ENCODE measurements at places on chromosomes 7 and 10.

DNA sequence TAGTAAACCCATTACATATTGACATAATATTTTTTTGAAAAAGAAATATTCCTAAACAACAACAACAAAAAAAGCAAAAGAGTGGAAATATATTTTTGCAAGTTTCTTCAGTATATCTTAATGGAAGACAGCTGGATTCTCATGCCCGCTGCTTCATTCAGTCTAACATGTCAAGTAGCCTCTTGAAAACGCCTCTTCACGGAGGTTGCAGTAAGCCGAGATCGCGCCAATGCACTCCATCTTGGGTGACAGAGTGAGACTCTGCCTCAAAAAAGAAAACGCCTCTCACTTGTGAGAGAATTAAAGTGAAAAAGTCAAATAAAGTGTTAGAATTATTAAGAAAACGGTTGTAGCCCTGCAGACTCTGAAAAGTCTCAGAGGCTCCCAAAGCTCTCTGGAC lies 1.3 kb downstream of the CUTC start:
- no peak for DNase-seq

- DNase-seq, result peak; percentile 61
Measured at GRCh38 chr7:45001138-45001694, 1.2 kb downstream of the CCM2 start.

GRCh38 chr7:41870461-41871138 lies 167.7 kb upstream of the INHBA start:
- DNase-seq, result peak; percentile 37

DNA sequence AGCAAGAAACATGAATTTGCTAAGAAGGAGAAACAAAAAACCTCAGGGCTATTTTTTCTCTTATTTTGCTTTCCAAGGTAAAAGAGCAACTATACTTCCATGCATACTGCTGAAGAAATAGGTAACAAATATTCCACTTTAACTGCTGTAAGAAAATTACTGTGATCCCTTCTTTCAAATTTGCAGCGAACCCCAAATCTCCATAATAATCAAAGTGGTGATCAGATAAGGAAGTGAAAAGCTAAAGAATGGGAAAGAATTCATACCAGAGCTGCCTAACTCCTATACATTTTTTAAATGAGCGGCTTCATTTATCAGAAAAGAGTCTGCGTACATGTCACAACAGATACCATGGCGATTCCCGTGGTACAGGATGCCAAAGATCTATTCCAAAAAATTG lies 7.2 kb downstream of the SGCE start:
- no peak for DNase-seq

DNA sequence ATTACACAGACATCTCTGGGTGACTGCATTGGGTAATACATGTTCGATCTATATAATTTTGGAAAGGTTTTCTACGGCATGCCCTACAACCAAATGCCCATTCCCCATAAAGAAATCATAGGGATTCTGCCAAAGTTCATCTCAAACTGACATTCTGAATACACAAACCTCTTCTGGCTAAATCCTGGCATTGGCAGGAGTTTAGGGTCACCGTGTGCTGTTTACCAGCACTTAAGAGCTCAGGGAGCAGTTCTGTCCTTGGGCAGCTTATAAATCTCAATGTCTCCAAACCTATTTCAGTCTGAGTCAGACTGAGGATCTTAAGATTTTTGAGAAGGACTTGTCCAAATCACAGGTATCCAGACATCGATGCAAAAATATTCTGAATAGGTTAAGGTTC lies 809.6 kb upstream of the LRRN3 start:
- no peak for DNase-seq

DNA sequence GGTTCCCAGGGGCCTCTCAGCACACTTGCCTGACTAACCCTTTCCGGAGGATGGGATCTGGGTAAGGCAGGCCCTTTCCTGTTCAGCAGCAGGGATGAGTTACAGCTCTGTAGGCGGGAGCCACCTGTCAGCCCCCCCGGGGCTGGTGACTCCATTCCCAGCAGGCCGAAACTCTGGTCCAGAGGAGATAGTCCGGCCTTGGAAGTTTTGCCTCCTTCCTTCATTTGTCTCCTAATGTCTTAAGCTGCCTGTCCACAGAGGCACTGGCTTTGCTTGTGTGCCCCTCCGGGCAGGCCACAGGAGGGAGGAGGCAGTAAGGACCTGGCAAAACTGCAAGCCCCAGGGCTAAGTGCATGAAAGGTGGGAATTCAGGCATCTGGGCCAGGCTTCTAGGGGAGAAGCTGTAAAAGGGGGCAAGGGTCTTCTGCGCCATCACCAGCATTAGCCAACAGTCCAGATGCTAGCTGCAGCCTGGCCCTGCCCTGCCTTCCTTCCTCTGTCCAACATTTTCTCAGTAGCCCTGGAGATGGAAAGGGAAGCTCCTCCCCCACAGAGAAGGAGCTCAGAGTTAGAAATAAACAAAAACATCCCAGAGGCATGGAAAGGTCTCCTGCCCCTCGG lies 1.2 kb downstream of the ADIRF start:
- no peak for DNase-seq

DNA sequence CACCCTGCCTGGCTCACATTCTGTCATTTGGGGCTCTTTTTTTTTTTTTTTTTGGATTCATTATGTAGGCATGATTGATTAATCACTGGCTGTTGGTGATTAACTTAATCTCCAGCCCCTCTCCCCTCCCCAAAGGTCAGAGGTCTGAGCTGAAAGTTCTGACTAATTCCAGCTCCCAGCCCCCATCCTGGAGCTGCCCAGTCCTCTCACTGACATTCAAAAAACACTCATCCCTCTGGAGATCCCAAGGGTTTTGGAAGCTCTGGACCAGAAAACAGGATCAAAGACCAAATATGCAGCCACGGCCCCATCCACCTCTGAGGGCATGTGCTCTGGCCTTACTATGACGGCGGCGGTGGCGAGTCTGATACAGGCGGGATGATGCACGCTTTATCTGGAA lies 53.8 kb downstream of the RBM17 start:
- DNase-seq, result no peak

- no peak for DNase-seq
Measured at GRCh38 chr10:104309980-104310978, 28.0 kb downstream of the ITPRIP start.

DNA sequence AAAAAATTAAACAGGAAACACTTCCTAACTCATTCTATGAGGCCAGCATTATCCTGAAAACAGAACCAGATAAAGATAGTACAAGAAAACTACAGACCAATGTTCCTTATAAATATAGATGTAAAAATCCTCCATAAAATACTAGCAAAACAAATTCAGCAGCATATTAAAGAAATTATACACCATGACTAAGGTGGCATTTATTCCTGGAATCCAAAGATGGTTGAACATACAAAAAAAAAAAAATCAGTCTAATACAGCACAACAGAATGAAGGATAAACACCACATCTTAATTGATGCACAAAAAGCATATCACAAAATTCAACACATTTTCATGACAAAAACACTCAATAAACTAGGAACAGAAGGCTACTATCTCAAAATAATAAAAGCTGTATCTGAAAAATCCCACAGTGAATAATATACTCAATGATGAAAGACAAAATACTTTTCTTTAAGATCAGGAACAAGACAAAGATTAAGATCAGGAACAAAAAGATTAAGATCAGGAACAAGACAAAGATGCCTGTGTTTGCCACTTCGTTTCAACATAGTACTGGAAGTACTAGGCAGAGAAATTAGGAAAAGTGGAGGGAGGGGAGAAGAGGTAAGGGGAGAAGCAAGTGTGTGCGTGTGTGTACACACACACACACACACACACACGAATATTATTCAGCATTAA lies 95.6 kb downstream of the SNX13 start:
- no peak for DNase-seq

GRCh38 chr10:114917459-114917858 lies 20.5 kb upstream of the TRUB1 start:
- DNase-seq, result no peak

DNA sequence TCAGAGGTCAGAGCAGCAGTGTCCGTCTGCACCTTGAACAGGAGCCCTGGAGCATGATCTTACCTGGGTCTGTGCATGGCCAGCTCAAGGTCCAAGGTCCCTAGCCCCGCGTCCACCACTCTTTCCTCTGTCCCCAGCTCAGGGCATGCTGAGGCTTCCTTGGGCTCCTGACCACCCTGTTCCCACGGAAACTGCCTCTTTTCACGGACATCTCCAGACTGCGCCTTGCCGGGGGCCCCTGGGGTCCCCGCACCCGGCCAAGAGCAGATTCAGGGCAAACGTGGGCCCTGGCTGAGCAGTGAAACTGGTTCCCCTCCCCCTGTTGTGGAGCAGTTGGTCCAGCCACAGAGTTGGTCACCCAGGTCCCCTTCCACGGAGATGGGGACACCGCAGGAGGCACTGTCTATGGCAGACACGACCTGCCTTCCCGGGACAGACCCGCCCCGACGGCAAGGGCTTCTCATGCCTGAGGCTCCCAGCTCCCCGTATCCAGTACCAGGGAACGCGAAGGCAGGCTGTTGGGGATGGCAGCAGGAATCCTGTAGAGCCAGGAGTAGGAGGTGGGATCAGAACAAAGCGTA lies 217.4 kb upstream of the PPP2R2D start:
- no peak for DNase-seq

DNA sequence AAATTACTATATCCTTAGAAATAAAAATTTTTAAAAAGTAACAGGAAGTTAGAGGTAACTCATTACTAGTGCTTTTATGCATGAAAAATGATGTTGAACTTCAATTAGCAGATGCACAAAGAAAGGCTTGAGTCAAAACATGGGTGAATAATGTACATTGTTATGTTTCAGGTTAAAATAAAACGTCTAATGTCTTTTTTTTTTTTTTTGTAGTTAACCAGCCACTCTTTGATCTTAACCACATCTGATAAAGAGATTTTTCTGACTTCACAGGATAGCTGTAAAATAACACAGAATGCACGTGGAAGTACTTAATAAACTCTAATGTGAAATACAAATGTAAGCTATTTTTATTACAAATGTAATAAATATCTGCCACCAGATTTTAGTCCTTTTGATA lies 61.7 kb downstream of the GSAP start:
- DNase-seq, result no peak

GRCh38 chr7:124597509-124597908 lies 168.1 kb downstream of the GPR37 start:
- no peak for DNase-seq

- no peak for DNase-seq
Measured at GRCh38 chr7:155021699-155022145, 18.8 kb upstream of the PAXIP1 start.

DNA sequence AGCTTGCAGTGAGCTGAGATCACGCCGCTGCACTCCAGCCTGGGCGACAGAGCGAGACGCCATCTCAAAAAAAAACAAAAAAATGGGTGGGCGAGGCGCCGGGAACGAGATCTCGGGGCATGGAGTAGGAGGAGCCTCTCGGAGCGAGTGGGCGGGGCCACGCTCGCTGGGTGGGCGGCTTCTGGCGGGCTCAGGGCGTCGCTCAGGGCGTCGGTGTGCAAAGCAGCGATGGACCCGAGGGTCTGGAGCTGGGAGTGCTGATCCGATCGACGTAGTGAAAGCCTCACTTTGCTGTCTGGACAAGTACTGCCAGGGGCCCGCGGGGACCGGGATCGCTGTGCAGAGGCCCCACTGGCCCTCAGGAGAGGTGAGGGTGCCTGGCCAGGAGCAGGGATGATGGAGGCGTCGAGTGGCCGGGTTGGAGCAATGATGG lies 22.6 kb upstream of the AMZ1 start:
- DNase-seq, result no peak

- no peak for DNase-seq
Measured at GRCh38 chr10:87750001-87750671, 67.9 kb downstream of the ATAD1 start.

DNA sequence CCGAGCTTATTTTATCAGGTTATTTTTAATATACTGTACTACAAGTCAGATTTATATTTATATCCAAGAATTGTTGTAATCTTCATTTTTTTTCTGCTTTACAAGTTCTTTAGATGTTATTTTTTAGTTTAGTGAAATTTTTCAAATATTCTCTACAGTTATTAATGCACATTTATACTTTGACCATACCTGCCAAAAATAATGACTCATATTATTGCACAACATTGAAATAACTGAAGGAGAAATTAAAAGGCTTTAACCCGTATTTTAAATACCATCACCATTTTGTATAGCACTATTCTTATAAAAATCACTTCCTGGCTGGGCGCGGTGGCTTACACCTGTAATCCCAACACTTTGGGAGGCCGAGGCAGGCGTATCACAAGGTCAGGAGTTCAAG lies 278.5 kb downstream of the BICC1 start:
- no peak for DNase-seq

DNA sequence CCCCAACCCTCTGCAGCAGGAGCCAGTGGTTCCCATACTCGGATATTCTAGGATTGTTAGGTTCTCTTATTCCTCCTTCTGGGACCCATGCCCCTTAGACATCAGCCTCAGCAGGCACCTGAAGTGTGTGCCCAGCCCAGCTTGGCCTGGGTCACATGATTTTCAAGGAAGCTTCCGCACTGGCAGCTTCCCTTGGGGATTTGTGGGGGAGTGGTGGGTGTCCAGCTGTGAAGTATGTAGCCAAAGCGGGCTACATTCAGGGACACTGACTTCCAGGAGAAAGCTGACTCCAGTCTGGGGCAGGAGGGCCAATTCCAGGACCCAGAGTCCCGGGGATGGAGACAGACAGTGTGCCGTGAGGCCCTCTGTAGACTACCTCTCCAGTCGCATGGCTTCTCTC lies 1.3 kb downstream of the LDB1 start:
- DNase-seq, result peak; percentile 30

DNA sequence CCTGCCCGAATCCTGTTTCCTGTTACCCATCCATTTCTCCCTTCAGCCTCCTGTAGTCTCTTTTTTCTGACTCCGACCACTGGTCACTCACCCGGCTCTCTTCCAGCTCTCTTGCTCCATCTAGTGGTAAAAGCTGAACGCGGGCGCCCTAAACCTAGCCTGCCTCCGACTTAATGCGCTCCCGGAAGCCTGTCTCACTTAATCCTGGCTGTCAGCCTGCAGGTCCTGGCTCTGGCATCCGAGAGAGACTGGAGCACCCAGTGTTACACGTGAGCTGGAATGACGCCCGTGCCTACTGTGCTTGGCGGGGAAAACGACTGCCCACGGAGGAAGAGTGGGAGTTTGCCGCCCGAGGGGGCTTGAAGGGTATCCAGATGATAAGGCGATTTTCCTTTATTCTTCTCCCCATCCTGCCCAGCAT lies 10.3 kb downstream of the SUMF2 start:
- peak; percentile 66 for DNase-seq

DNA sequence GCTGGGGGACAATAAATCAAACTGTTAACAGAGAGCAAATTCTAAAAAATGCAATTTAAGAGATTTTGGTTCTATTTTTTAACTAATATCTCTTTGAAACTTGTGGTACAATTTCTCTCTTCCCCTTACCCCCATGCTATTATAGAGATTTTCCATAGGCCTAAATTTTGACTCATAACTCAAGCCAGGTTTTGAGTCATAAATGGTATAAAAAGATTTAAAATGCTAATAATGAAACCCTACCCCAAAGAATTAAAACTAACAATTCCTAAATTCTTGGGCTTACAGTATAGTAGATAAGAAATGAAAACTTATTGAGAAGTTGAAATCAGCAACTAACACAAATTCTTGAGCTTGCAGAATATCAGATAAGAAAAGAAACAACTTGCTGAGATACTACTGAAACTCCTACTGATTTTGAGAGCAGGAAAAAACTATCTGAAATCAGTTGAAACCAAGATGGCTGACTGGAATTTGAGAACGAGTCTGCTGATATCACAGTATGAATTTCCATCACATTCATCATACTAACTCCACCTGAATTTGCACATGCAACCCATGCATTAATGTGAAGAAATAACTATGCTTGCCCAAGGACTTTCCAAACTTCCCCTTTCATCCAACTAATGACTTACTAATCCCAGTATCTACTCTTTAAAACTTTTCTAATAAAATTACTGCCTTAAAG lies 36.3 kb downstream of the POT1 start:
- no peak for DNase-seq

- no peak for DNase-seq
Measured at GRCh38 chr10:131238669-131239280, 72.7 kb downstream of the TCERG1L start.

- DNase-seq, result no peak
Measured at GRCh38 chr7:4690953-4691856, 9.1 kb downstream of the FOXK1 start.

All from CD4-positive, alpha-beta T cell treated with Interferon alpha-2 for 1 hour (primary cell).